ENCODE measurements at places on chromosomes 16 and 17. TPM values are rescaled to one million over a fixed set of nuclear protein-coding genes. Genes with fewer than 3 reads are reported as not detected.

NPTX1 gene
- 119 TPM for total RNA-seq

CDH13 gene
- 0.01 TPM for total RNA-seq

HOXB9 gene
- total RNA-seq: 7.1 TPM

NXPH3 gene
- total RNA-seq: 1.5 TPM

C17orf50 gene
- total RNA-seq: 0.12 TPM

DNAH17 gene
- 0.85 TPM for total RNA-seq
